ENCODE measurements at places on chromosomes 13 and 19.

GRCh38 chr13:93903909-93904308 is 575.6 kb downstream of the DCT start:
- DNase-seq = no peak

GRCh38 chr19:28595722-28596480 is 617.0 kb downstream of the UQCRFS1 start:
- DNase-seq = no peak

DNA sequence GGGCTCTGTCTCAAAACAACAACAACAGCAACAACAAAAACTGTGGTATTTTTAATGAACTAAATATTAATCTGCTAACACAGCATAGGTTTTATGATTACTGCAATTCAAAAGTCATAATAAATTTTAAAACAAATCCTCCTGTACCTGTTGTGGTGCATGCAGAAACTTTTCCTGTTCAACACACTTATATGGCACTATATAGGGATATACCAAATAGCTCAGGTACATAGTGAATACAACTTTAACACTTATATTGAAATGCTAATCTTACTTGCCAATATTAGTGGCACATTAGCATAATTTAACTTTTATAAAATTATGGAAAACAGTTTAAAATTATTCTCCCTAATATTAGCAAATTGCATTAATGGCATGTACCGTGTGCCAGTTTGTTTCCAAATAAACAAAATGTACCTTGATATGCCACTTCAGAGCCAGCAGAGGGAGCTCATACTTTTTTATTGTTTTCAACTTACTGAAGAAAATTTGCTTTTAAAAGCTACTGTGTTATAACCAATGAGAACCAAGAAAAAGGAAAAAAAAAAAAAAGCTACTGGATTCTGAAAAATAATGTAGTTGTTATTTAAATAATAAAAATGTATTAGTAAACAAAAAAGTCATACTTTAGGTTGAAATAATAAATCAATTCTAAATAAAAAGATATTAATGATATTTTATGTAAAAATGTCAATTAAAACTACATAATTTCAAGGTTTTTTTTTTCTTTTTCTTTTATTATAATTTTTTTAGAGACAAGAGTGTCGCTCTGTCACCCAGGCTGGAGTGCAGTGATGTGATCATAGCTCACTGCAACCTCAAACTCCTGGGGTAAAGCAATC is 18.0 kb upstream of the RBM26 start:
- no peak for DNase-seq

DNA sequence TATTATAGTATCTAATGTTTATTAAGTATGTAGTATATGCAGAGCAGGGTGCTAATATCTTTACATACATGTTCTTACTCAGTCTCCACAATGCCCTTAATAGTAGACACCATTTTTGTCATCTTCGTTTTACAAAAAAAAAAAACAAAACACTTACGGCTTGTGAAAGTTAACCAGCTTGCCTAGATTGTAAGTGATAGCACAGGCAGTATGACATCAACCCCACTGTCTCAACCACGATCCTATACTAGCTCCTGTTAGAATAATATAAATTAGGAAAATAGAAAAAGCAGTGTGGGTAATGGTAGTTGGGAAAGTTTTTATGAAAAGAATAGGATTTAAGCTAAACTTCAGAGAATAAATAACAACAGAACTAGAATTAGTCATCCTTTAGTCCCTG is 34.3 kb downstream of the MICU2 start:
- no peak for DNase-seq

DNA sequence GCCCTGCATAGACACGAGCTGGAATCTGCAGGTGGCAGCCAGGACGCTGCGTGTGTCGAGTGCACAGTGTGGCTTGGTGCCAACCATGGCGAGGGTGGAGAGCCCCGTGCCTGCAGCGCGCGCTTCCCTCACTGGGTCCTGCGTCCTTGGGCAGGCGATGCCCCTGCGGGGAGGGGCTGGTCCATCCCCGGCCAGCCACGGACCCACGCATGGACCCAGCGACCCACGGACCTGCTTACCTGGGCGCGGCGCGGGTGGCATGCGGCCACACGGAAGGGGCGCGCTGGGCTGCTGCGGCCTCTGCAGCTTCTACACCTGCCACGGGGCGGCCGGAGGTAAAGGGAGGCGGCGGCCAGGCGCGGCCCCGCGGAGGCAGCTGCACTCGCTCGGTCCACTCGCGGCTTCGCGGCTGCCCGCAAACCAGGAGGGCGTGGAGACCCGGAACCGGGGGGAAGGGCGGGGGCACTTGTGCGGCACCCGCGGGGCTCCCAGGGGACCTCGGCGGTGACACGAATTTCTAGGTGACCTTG is 569 bp upstream of the MCF2L start:
- peak; percentile 65 for DNase-seq

GRCh38 chr19:19171821-19172532 is 1.9 kb upstream of the MEF2B start:
- DNase-seq = no peak

GRCh38 chr13:113981194-113981605 is 7.3 kb upstream of the C13orf46 start:
- DNase-seq = no peak

Measured in 8988T (cell line).